KG1 (cell line): ENCODE measurements at places on chromosomes 12 and 14.
A peak's percentile ranks its signal among the peaks of the same experiment; 100 is the strongest.

GRCh38 chr14:104301731-104302460 is 163.5 kb downstream of the KIF26A start:
- no peak for DNase-seq

DNA sequence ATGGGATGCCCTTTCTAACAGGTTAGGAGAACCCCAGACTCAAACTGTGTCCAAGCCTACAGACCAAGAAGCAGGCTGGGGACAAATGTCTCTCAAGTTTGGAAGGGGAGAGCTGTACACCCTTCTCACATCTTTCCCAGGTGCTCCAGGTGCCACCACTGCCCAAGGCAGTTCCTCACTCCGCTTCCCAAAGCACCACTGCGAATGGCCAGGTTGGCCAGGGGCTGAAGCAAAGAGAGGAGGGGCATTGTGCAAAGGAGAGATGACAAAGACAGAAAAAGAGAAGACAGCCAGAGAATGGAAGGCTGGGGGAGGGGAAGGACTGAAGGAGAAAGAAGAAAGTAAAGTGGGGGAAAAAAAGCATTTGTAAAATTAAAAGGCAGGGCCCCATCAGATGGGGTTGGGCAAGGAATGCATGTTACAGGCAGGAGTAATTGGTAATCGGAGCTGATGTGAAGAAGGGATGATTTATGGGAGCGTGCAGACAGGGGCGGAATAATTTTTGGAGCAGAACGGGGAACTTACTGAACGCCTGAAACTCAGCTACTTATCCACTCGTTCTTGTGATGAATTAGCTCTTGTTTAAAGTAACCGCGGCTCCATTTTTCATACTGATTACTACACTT is 165.8 kb downstream of the ESRRB start:
- DNase-seq: no peak

DNA sequence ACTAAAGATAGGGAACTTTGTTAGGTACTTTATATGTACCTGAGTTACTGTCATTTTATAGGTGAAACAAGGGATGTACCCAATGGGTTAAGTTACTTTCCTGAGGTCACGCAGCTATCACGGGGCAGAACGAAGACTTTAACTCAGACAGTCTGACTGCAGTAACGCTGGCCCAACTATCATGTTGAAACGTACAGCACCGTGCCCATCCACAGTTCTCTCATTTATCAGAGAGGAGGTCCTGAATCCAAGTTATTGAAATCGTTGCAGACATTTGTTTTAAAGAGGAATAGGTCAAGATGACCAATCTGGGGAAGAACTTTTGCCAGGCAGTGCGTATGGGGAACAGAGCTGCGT is 587 bp upstream of the C12orf75 start:
- DNase-seq: peak; percentile 88

DNA sequence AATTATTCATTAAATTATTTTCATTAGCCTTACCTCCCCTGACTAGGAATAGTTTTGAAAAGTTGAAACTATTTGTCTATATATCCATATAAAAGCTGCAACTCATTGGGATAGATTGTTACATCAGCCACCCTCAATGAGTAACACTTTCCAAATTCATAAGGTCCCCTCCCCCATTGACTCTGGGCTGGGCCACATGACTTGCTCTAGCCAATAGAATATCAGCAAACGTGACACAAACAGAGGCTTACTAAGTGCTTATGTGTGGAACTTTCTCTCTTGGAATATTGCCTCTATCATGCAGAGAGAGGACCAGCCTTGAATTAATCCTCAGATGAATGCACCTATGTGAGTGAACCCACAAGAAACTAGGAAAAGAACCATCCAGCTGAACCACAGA is 213.7 kb downstream of the CCDC59 start:
- DNase-seq: no peak

- DNase-seq: no peak
These were observed 17.7 kb upstream of the NEDD1 start for GRCh38 chr12:96889273-96889933.
